ENCODE measurements at places on chromosomes 3 and 15.

GRCh38 chr3:132293251-132293650 lies 24.0 kb upstream of the ACP3 start:
- no peak for DNase-seq

DNA sequence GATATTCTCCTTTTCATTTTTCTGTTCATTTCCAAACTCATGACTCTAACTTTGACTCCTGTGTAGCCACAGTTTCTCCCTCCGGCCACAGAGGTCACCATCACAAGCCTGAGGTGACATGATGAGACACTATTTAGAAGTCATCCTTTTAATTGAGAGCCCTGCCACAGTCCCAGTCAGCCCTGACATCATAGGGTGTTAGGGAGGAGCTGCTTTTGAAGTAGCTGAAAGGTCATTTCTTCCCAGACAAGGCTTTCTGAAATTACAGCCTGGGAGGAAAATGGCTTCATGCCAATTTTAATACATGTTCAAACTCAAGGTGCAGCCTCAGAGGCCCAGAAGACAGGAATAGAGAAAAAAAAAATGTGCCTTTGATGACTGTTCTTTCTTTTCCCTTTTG lies 532.8 kb upstream of the TGFBR2 start:
- peak; percentile 42 for DNase-seq

GRCh38 chr3:59052803-59053411 lies 3.1 kb upstream of the CFAP20DC start:
- DNase-seq = no peak

DNA sequence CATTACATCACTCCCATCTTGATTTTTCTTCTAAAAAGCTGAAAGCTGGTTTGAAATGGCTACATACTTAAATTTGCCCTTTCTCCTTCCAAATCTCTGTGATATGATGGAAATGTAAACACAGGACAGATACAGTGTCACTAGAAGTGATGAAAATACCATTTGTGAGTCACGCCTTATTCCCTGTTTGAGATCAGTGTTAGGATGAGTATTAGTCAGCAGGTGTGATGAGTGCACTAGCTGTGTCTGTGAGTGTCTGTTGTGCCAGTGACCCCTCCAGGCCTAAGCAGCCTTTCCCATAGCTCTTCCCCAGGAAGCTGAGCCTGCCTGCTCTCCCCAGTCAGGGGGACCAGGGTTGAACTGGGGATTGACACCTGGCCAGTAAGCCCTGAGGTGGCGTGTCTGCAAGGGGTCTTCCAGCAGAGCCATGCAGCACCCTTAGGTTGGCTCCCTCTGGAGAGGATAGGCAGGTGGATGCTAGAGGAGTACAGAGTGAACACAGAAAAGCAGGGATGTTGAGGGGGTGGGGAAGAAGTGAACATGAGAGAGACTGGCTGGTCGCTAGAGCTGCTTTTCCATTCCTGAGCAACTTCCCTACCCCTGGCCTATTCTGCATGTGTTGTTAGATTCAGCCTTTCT lies 92.0 kb downstream of the PDE8A start:
- no peak for DNase-seq

GRCh38 chr3:89043406-89043932 lies 64.0 kb upstream of the EPHA3 start:
- DNase-seq = peak; percentile 79

DNA sequence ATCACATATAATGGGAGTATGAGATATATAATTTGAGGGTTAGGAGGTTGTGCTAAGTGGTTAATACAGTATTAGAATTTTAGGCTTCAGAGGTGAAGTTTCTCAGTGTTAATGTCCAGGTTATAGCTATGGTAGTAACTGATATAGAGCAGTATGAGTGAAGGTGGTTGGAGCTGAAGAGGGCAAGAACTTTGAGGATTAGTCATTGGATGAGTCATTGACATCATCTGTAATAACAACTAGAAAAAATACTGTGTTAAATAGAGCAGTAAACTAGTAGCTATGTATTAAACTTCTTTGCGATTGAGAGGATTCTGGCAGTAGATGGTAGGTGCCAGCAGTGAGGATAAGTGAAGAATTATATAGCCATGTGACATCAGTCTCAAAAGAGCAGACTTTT lies 47.5 kb upstream of the EIF3J start:
- DNase-seq = no peak

DNA sequence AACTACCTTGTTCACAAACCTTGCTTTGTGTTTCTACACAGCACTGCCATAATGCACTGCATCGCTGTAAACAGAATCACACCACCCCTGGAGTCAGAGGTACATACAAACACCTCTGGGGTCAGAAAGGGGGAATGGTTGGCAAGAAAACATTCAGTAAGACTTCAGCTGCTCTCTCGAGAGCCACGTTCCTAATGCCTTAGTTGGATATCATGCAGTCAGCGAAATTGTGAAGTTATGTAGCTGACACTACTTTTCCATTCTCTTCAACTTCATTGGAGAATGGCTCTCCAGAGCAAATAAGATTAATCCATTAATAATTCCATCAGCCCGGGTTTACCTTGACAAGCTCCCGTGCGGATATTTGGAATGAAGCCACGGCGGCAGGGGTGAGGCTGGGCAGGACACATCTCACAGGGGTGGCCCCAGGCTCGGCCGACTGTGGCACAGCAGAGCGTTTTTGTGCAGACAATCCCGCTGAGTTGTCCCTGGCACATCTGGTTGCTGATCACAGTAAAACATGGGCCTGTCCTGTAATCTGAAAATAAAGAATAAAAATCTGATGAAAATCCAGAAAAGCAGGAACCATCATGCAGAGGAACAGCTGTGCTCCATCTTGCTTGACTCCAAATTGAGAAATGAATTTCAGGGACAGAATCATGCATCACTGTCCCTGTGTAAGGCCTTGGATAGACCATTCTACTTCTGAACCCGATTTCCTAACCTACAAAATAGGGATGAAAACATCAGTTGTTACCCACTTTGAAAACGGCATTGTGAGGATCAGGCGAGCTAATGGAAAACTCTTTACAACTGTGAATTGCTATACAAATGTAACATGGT lies 108.0 kb downstream of the FBN1 start:
- DNase-seq = no peak

GRCh38 chr3:23396746-23397145 lies 193.6 kb downstream of the UBE2E2 start:
- no peak for DNase-seq

DNA sequence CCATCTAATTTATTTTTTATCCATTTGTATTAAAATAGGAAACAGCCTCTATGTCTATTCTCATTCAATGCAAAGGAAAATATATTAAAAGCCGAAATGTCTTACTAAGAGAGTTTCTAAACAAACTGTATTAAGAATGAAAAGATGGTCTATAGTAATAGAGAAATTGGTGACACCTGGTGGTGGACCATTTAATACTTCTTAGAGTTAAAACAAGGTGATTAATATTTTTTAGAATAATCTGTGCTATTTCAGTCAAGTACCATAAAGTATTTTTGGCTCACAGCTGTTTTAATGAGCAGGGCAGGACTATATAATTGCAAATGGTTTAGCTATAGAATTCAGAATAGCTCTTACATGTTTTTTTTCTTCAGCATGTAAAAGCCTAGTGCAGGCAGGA lies 55.7 kb downstream of the SYNPR start:
- DNase-seq = no peak

DNA sequence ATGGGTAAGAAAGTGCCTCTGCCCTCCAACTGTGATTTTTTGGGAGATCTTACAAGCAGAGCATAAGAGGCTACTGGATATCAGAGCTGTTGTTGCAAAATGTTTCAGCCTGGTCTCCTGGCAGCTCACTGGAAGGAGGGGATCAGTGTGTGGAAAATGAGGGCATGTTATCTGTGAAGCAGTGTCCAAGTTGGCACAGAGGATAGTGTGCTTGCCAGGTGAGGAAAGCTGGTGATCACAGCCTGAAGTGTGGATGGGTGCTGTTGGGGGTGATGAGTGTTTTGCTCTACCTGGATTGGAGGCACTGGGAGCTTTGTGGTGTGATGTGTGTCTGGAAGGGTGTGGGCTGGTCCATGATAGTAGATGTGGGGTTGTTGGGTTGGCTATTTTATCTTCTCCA lies 69.3 kb downstream of the MCTP2 start:
- no peak for DNase-seq

DNA sequence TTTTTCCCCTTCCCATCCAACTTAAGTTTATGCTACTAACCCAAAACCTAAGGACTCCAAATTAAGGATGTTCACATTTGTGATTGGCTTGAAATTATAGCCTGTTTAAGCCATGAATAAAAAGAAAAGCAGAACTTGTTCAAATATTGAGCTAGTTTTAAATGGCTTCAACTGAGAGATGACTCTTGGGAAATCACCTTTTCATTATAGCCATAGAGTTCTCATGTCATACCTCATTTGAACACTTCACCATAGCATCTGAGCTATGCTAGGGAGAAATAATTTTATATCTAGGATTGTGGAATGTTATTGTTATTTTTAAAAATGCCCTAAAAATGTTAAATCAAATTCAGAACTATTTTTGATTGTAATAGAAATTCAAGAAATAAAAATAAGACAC lies 409.2 kb upstream of the RARB start:
- no peak for DNase-seq

DNA sequence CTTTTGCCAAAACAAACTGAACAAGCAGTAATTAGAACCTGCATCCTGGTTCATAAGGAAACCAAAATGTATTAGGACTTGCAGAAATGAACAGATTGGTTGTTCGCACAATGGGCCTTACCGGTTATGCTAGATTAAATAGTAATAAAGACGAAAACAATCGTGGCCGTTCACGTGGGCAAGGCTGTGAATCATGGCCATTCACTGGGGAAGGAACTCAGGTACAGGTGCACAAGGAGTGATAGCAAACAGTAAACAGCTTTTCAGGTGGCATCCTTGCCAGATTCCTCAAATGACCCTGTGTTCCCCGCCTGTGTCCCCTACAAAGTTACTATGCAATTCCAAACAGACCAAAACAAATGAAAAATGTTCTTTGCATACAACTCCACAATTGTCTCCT lies 8.2 kb downstream of the LRIG1 start:
- no peak for DNase-seq

- DNase-seq = no peak
Measured at GRCh38 chr15:48996276-48996675, 32.6 kb upstream of the SHC4 start.

GRCh38 chr3:116474032-116474780 lies 28.9 kb upstream of the LSAMP start:
- peak; percentile 99 for DNase-seq

- DNase-seq = peak; percentile 18
Measured at GRCh38 chr15:90388462-90389380, 679 bp downstream of the IQGAP1 start.

GRCh38 chr15:79640206-79640605 lies 208.1 kb downstream of the MINAR1 start:
- DNase-seq = no peak

DNA sequence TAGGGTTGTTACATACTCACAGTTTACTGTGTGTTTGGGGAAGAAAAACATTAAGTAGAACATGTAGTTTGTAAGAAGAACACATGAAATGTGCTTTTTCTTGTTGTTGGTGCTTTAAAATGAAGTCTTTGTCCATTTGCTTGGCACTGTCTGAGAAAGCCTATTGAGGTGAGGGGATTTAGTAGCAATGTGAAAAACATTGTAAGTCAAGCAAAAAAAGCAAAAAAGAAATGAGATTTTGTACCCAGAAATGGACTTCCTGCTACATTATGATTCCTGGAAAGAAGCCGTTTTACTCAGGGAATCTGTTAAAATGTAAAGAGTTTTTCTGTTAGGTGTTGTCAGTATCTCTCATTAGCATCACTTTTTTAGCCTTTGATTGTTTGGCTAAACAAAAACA lies 59.9 kb downstream of the KAT2B start:
- no peak for DNase-seq

- DNase-seq = peak; percentile 11
Measured at GRCh38 chr3:140076552-140076951, 141.6 kb downstream of the CLSTN2 start.

DNA sequence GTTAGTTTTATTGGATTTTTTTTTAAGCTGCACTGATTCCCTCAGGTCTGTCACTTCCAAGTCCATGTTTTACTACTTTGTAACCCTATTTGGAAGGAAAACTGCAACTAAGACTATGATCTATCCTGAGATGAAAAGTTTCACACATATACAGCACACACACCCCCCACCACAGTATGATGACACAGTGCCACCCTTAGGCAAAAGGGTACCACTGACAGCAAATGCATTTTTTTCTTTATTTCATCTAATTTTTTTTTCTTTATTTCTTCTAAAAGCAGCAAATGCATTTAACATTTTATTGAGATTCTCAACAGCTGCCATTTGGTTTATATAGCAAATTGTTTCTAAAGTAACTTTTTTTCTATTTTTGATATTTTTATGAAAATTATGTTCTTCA lies 21.2 kb downstream of the NGRN start:
- no peak for DNase-seq

DNA sequence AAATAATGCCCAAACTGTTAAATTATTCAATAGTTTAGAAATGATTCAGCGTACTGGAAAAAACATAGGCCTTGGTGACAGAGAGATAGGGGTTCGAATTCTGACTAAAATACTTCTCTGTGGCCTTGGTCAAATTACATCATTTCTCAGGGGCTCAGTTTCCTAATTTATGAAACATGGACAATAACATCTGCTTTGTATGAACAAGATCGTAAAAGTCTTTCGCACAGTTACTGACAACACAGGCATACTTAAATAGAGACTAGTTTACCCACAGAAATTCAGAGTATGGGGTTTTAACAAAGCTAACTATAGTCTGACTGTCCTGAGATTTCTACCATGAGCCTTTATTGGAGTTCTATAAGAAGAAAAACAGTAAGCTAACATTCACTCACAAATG lies 440.4 kb downstream of the FHIT start:
- DNase-seq = no peak

DNA sequence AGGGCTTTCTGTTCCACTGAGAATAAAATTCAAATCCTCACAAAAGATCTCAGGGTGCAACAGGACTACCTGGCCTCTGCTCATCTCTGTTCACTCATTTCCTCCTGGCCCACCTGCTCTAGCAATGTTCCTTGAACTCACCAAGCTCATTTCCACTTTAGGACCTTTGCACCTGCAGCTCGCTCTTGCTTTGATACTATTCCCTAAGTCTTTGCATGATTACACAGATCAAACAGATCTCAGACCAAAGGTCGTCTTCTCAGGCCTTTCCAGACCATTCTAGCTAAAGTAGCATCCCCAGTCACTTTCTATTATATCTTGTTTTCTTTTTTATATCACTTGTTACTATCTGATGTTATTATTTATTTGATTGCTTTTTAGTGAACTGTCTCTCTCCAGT lies 54.7 kb downstream of the B3GNT5 start:
- no peak for DNase-seq

GRCh38 chr3:138206196-138206595 lies 19.1 kb downstream of the ARMC8 start:
- DNase-seq = no peak

GRCh38 chr3:71905426-71905825 lies 120.5 kb upstream of the PROK2 start:
- no peak for DNase-seq

- DNase-seq = no peak
Measured at GRCh38 chr15:77975332-77976094, 102.0 kb downstream of the TBC1D2B start.

GRCh38 chr15:75114796-75115195 lies 86.9 kb upstream of the C15orf39 start:
- DNase-seq = no peak

Data from NCI-H1105 treated with DMSO at 0.1 percent for 48 hours (cell line).